ENCODE measurements at places on chromosomes 7 and 10.

GRCh38 chr7:367351-367901, 77.5 kb downstream of the FOXL3 start:
- no peak for DNase-seq

DNA sequence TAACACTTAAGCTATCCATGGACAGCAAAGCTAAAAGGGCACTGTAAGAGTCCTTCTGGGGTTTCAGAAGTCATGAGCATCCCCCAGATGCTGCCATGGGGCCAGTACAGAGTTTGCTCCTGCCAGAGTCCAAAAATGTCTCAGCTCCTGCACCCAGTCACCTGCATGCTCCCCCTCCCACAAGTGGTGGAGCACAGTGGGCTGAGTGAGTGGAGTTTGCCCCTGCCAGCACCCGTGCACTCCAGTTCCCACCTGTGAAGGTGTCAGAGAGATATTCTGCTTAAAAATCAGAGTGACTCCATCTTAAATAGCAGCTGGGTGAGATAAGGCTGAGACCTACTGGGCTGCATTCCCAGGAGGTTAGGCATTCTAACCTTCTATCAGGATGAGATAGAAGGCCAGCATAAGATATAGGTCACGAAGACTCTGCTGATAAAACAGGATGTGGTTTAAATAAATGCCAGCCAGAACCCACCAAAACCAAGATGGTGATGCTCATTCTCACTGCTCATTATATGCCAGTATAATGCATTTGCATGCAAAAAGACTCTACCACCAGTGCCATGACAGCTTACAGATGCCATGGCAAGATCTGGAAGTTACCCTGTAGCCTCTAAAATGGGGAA, 140.1 kb upstream of the ZNF92 start:
- no peak for DNase-seq

DNA sequence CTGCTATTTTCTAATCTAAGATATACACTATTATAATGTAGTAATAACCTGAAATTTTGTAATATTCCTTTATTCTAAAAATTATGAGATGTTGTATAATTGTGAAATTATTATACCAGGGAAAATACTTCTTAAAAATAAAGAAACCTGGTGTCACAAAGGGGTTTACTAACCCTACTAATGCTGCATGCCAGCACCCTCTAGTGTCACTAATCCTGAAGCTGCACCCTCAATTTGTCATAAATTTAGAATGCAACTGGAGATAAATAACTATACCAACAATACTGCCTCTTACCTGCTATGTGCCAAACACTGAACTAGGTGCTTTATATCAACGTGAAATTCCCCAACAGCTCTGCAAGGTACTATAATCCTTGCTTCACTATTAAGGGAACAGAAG, 30.8 kb downstream of the TM9SF3 start:
- no peak for DNase-seq

GRCh38 chr7:132998763-132999162, 83.1 kb downstream of the CHCHD3 start:
- DNase-seq, result no peak

GRCh38 chr7:69067397-69067796, 530.9 kb upstream of the AUTS2 start:
- DNase-seq, result no peak

- DNase-seq, result no peak
Measured at GRCh38 chr10:92125144-92125543, 165.7 kb downstream of the CPEB3 start.

GRCh38 chr10:130169136-130169859, 33.1 kb downstream of the GLRX3 start:
- DNase-seq, result no peak

- DNase-seq, result no peak
Measured at GRCh38 chr10:131129544-131129943, 182.0 kb downstream of the TCERG1L start.

DNA sequence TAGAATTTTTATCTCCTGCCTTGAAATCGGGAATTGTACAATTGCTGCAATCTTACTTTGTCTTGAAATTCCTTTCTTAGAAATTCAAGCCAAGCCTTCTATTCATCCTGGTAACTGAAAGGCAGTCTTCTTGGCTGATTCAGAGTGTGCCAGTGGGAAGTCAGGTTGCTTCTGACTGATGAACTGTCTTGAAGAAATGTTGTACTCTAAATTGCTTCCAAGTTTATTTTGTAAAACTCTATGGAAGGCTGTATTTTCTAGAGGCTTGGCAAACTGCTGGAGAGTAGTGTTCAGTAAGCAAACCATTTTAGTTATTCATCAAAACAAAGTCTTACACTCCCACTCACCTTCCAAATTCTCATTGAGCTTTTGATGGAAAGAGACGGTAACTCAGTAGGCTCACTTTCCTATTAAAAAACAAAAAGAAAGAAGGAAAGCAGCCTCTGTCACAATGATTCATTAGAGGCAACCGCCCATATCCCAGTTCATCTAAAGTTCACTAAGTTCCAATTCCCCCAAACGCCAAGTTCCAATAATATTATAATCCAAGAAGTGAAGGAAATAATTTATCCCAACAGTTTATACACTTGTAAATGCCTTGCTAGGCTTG, 187.9 kb upstream of the MALRD1 start:
- DNase-seq, result no peak

GRCh38 chr10:77093126-77093525, 544.5 kb downstream of the KCNMA1 start:
- no peak for DNase-seq

DNA sequence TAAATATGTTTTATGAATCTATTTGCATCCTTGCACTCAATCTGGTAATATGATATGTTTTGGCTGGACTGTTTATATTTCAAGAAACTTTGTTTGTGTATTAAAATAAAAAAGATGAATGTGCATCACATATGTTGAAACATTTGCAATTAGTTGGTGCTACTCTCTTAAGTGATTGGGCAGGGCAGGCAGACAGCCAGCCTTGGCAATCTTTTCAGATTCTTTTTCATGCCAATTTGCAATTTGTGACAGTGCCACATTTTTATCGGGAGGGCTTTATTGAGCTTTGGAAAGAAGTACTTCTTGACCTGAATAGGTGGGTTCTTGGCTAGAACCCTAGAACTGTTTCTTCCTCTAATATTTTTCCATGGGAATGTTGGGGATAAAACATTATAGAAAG, 152.2 kb downstream of the NXPH1 start:
- DNase-seq, result no peak

GRCh38 chr10:75209086-75209920, 1.3 kb upstream of the VDAC2 start:
- DNase-seq, result no peak

DNA sequence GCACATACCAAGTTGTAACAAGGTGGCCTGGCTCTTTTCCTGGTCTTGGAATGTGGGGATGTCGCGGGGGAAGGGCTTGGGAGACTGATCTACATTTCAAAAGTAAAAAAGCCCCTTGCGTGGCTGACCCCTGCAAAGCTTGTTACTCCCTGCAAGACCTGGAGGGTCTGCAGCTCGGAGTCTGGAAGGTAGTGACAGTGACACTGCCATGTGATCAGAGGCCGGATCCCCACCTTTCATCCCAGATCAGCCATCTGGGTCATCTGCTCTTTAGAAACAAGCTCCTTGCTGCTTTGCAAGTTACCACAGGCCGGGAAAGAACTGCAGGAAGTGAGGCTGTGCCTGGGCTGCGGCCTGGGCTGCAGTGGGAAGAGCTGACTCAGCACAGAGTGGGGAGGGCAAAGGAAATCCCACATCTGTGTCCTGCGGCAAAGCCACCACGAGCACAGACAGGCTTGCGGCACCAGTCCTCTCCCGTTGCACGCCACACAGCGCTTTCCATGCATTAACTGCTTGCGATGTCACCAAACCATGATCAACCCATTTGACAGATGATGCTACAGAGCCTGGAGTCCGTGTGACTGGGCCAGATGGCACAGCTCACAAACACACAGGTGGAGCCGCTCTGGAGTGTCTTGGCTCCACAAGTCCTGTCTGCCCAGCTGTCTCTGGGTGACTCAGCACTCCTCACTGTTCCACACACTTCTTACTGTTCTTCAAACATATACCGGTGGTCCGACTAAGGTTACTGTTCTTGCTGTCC, 97.7 kb downstream of the SH3PXD2A start:
- no peak for DNase-seq

GRCh38 chr7:30559611-30560010, 35.1 kb upstream of the GARS1 start:
- DNase-seq, result no peak

GRCh38 chr7:81845744-81846241, 75.9 kb upstream of the HGF start:
- DNase-seq, result no peak

GRCh38 chr7:114214466-114214865, 200.1 kb upstream of the FOXP2 start:
- no peak for DNase-seq

- no peak for DNase-seq
Measured at GRCh38 chr7:34109936-34110780, 204.8 kb downstream of the BMPER start.

- no peak for DNase-seq
Measured at GRCh38 chr10:24299578-24300260, 90.8 kb downstream of the KIAA1217 start.

DNA sequence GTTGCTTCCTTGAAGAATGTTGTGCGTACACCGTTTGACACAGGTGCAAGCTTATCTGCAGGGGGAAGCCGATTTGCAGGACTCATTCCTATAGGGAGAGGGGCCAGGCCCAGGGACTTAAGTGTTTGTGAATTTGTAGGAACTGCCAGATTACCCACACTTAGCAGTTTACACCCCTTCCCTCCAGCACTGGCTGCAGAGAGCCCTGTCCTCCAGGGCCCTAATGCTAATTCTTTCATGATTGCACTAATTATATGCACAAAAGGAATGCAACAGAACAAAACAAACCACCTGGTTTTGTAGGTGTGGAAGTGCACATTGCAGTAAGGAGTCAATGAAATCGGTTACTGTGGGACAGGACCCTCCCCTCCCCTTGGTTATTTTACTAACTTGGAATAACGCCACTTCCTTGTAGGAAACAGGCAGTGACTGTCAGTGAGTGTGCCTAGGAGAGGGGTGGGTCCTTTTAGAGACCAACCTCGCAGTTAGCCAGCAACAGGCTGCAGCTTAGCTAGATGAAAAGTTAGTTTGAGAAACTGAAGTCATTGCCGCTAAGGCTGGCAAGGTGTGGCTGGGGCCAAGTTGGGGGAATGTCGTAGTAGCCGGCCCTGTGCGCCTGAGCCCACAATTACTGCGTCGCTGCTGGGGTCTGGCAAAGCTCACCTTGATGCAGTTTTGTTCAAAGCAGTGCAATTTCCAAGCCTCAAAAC, 60.6 kb downstream of the CUX1 start:
- DNase-seq, result no peak

DNA sequence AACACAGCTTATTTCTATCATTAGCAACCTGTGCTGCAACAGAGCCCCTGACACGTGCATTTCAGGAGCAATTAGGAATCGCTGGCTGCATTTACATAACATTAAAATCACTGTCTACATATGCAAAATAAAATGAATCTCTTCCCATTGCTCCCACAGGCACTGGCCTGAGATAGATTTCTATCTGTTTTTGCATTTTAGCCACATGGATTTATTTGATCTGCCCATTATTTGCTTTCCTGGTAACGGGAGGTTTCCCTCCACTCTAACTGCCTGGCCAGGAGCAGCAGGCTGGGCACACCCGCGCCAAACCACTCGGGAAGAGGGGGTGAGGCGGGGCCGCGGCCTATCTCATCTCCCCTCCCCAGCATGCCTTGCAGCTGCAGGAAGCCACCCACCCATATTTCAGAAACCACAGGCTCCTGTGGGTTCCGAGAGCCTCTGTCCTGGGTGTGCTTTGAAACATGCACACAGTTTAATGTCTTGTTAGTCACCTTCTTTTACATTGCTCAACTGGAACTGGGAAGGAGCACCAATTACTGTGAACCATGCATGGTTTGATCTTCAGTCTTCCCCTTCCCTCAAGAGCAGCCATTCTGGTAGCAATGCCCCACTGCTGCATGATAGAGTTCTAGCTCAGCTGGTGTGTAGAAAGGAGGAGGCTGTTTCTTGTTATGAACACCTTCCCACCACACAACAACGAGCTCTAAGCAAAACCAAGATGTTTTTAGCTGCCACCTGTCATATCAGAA, 37.7 kb upstream of the IKZF1 start:
- peak; percentile 58 for DNase-seq

GRCh38 chr7:23765943-23766342, 55.9 kb downstream of the STK31 start:
- DNase-seq, result no peak

DNA sequence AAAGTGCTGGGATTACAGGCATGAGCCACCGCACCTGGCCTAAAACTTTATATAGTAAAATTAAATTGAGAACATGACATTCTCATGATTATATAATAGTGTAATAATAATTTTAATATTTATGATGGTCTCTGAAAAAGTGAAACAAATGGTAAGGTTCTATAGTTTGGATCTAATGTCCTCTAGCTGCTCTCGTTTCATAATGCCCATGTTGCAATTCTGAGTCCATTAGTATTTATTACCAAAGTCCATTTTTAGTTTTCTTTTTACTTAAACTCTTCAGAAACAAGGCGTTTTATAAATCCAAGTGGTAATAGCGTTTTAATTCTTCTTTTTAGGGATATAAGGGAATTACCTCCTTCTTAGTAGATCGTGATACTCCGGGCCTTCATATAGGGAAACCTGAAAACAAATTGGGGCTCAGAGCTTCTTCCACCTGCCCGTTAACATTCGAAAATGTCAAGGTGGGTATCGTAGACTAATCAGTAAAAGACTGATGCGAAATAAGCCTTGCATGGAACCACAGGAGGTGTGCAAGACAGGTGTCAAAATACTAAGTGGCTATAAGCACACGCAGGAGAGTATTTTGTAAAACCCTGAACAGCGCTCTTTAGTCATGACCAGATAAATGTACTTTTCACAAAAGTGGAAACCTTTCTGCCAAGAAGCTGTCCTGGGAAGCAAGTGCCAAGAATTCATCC, 34.1 kb downstream of the ACADSB start:
- no peak for DNase-seq

GRCh38 chr10:73864229-73864628, 10.1 kb downstream of the CAMK2G start:
- DNase-seq, result no peak

GRCh38 chr7:90879924-90880323, 283.8 kb downstream of the CDK14 start:
- no peak for DNase-seq

DNA sequence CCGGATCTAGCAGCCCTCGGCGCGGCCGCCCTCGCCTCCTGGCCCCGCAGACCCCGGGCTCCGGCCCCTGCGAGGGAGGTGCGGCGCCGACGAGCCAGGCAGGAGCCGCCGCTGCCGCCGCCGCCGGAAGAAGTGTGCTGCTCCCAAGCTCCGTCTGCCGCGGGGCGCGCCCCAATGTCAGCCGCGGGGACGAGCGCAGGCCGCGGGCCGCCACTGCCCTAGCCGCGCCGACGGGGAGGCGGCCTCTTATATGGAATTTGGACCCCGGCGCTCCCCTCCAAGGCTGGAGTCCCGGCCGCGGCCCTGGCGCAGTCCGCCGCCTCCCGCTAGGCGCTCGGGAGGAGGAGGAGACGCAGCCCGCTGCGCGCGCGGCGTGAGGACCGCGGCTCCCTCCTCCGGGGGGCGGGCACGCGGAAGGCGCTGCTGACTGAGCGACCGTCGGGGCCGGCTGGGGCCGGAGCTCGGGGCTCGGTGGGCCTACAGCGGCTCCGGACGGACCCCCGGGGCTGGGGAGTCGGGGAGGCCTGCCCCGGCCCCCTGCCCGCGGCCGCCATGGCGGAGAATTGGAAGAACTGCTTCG, at the start of gene TRIM8:
Gene TRIM8, plus strand, starts transcription at position 414 of the 580 bp plus-strand sequence. Its CDS starts 139 bp downstream, at position 553.
- DNase-seq, result no peak

GRCh38 chr7:142866361-142867096, 11.7 kb downstream of the EPHB6 start:
- DNase-seq, result no peak
